ENCODE measurements at places on chromosomes 4 and X.

GRCh38 chr4:169167957-169168858 is 102.5 kb downstream of the SH3RF1 start:
- DNase-seq, result no peak

DNA sequence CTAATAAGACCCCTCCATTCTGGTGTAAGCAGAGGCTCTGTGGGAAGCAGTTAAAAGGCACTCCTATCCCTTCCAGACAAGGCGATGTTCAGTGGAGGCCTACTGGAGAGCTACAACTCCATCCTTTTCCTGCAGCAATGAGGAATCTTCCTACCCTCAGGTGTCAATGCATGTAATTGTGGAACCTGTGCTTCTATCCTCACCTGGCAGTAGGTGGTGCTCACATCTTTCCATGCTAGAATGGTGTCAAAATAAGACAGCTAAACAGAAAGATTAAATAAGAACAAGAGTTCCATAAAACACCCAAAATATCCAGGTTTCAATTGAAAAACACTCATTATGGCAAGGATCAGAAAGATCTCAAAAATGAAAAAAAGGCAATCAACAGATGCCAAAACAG is 224.6 kb downstream of the IL15 start:
- no peak for DNase-seq

DNA sequence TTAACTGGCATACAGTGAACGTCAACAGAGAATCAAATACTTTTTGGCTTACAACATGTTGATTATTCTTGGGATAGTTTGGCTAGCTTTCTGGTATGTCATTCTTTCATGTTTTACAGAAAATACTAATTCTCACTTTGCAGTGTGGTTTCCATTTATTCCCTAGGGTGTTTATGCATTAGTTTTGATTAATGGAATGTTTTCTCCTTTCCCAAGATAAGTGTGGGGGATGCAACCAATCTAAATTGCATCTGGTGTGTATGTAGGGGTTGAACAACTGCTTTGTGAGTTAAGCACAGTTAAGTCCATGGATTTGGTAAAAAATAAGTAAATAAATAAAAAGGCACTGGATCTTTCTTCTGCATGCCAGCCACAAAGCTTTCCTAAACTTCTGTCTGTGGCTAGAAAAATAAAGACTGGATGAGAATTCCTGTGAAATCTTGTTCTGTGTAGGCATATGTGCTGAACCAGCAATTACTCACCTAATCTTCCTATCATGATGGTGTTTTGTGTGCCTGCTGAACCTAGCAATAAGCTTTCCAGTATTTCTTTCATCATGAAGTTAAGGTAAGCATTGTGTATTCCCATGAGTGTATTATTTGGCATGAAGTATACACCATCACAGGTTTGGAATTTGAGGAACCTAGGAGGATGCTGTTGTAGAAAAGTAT is 50.6 kb upstream of the TENM3 start:
- no peak for DNase-seq

DNA sequence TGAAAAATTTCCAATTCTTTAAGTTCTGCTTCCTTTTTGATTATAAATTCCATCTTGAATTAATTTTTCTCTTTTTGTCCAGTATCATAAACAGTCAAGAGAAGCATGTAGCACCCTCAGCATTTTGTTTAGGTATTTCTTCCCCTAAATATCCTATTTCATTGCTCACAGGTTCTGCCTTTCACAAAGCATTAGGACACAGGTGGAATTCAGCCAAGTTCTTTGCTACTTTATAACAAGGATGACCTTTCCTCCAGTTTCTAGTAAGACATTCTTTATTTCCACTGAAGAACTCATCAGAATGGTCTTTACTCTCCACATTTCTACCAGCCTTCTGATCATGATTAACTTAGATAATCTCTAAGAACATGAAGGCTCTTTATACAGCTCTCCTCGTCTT is 7.4 kb downstream of the SLC9B1 start:
- no peak for DNase-seq

- DNase-seq, result no peak
Measured at GRCh38 chrX:69387567-69388487, 116.3 kb upstream of the NALF2 start.

- no peak for DNase-seq
Measured at GRCh38 chr4:3813151-3814052, 47.2 kb downstream of the ADRA2C start.

GRCh38 chr4:40238008-40238699 is 41.3 kb downstream of the RHOH start:
- no peak for DNase-seq

DNA sequence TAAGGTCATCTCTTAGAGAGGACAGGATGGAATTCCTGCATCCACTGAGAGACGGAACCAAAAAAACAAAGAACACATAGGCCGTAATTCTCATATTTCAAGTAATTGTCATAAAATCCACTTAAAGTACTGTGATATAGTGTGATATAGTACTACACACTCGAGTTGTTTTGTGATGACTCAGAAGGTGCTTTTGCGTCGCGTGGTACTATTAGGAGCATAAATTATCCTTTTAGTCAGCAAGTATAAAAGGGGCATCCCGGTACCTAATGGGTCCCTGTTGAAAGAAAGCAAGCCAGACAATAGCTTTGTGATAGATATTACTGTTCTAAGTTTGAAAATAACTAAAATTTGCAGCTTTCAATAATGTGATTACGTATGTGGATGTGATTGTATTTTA is 55.3 kb downstream of the GPR143 start:
- no peak for DNase-seq

- no peak for DNase-seq
Measured at GRCh38 chr4:101236097-101236496, 111.2 kb downstream of the PPP3CA start.

GRCh38 chrX:121146059-121146628 is 98.7 kb downstream of the GLUD2 start:
- no peak for DNase-seq

GRCh38 chr4:131091896-131092295 is 1995.9 kb downstream of the C4orf33 start:
- DNase-seq, result no peak

GRCh38 chrX:1336331-1336943 is at the start of gene IL3RA:
Gene IL3RA, plus strand, starts transcription at chrX:1336785. Its CDS starts 4,981 bp downstream, at chrX:1341766.
- DNase-seq, result no peak

GRCh38 chrX:48761674-48762471 is at the start of gene GLOD5:
Gene GLOD5, plus strand, starts transcription at chrX:48761747. Its CDS starts 44 bp downstream, at chrX:48761791.
- no peak for DNase-seq
